Stimulated activated CD4-positive, alpha-beta T cell treated with anti-CD3 and anti-CD28 coated beads, Interleukin-2, amount 100 ng/mL, for 24 hours (primary cell): ENCODE measurements at places on chromosomes 5 and 9.

DNA sequence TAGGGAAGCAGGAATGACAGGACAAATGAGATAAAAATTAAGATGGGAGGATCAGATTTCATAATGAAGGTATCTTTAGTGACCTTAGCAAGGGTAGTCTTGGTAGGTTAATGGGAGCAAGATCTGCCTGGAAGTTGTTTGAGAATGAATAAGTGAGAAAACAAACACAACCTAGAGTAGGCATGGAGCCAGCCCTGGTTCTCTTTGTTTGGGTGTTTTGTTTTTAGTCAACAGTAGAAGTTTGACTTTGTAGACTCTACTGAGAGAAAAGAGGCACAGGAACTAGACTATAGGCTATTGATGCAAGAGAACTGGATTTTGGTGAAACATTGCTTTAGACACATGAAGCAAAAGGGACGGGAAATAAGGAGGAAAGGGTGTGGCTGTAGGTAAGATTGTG lies 40.3 kb downstream of the KCNN2 start:
- DNase-seq = no peak

- DNase-seq = no peak
Measured at GRCh38 chr9:133953621-133953975, 38.5 kb downstream of the VAV2 start.

GRCh38 chr5:173613433-173614159 lies 2.9 kb downstream of the BOD1 start:
- no peak for DNase-seq

GRCh38 chr5:109570362-109570874 lies 119.3 kb upstream of the MAN2A1 start:
- no peak for DNase-seq

DNA sequence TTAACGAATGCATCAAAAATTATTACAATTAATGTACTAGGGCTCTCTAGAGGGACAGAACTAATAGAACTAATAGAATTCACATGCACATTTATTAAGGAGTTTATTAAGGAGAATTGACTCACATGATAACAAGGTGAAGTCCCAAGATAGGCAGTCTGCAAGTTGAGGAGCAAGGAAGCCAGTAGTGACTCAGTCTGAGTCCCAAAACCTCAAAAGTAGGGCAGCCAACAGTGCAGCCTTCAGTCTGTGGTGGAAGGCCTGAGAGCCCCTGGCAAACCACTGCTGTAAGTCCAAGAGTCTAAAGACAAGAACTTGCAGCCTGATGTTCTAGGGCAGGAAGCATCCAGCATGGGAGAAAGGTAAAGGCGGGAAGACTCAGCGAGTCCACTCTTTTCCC lies 633.8 kb downstream of the SEMA5A start:
- DNase-seq = no peak

DNA sequence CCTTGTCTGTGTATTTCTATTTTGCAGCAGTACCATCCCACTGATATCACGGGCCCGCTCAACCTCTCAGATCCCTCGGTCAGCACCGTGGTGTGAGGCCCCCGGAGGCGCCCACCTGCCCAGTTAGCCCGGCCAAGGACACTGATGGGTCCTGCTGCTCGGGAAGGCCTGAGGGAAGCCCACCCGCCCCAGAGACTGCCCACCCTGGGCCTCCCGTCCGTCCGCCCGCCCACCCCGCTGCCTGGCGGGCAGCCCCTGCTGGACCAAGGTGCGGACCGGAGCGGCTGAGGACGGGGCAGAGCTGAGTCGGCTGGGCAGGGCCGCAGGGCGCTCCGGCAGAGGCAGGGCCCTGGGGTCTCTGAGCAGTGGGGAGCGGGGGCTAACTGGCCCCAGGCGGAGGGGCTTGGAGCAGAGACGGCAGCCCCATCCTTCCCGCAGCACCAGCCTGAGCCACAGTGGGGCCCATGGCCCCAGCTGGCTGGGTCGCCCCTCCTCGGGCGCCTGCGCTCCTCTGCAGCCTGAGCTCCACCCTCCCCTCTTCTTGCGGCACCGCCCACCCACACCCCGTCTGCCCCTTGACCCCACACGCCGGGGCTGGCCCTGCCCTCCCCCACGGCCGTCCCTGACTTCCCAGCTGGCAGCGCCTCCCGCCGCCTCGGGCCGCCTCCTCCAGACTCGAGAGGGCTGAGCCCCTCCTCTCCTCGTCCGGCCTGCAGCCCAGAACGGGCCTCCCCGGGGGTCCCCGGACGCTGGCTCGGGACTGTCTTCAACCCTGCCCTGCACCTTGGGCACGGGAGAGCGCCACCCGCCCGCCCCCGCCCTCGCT lies 1.9 kb downstream of the LRRC26 start:
- DNase-seq = no peak

DNA sequence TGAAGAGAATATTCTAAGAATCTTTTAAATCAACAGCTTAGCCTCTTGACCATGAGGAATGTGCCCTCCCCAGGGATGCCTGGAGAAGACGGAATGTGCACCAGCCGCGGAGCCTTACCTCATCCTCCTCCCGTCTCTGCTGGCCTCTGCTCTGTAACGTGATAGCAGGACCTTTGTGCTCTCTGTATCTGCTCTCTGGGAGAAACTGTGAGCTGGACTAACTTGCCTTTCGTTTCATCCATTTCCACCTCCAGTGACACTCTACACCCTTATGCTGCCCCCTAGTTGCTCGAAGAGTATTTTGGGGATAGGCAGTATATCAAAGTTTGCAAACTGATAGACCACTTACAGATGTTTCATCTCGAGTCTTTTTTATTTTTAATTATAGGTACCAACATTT lies 141.4 kb downstream of the NPR3 start:
- DNase-seq = no peak

- DNase-seq = no peak
Measured at GRCh38 chr9:133932181-133932580, 59.9 kb downstream of the VAV2 start.

- DNase-seq = no peak
Measured at GRCh38 chr9:115378241-115378640, 260.3 kb upstream of the TNC start.
